ENCODE measurements at places on chromosomes 6 and 20.

DNA sequence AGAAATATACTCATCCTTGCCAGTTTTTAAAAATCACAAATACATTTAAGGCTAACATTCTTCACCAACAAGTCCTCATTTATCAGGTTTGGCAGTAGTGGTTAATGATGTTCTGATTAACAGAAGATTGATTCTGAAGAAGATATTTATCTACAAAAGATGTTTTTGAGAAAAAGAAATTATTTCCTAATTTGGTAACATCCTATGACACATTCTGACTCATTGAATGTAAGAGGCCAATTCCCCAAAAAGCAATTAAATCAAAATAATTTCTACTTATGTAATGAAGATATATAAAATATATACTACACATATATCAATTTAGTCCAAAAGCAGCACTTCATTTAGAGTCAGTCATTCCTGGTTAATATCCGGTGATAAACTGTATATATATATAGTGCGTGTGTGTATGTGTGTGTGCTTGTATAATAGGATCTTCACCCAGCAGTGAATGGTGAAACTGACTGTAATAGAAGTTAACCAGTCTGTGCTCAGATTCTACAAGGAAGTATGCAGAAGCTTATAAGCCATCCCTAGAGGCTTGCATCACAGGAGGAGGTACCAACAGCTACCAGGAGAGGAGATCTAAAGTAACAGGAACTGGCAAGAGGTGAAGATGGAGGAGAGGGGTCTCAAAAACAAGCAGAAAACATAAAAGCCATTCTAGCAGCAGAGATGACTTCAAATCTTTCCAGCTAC lies 82.9 kb upstream of the MARCKS start:
- no peak for DNase-seq

GRCh38 chr6:150266963-150267685 lies 101.7 kb upstream of the IYD start:
- DNase-seq = no peak

GRCh38 chr20:58597249-58597891 lies 53.7 kb upstream of the STX16 start:
- no peak for DNase-seq

GRCh38 chr6:3231247-3232016 lies 4.0 kb upstream of the TUBB2B start:
- DNase-seq = no peak

DNA sequence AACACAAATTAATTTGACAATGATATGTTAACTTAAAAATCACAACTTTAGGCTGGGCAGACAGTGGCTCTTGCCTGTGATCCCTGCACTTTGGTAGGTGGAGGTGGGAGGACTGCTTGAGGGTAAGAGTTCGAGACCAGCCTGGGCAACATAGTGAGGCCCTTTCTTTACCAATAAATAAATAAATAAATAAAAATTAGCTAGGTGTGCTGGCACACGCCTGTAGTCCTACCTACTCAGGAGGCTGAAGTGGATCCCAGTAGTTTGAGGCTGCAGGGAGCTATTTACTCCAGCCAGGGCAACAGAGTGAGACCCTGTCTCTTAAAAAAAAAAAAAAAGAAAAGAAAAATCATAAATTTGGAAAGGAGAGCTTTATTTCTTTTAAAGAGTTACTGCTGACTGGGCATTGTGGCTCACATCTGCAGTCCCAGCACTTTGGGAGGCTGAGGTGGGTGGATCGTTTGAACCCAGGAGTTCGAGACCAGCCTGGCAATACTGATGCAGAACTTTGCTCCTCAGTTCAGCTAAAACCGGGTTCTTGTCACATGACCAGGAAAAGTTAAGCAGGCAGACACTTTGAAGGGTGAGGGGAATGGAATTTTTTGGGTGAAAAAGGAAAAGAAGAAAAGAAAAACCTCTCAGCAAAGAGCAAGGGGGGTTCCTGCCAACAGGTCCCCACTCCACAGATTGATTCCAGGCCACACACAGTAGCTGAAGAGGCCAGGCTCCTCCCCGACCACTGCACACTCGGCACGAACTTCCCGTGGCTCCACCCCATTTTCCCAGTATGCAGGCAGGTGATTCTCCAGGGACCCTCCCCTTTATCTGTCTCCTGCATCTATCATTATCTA lies 44.0 kb upstream of the DDR1 start:
- no peak for DNase-seq
